ENCODE measurements at places on chromosomes 3 and 15.

DNA sequence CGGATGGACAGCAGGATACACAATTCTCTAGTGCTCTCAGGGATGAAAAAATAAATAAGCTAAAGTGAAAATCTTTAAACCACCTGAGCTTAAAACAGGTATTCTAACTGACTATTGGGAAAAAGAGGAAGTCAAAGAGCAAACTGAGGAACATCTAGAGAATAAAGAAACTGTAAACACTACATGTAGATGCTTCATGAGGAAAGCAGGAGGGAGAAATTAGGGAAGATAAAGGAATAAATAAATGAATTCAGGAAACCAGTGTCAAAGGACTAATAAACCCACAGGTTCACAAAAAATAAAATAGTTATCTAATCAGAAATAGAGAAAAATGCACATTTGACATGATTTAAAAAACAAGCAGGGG, 525 bp upstream of the MCCC1 start:
- DNase-seq, result no peak

- peak; percentile 22 for DNase-seq
These were observed 451.0 kb downstream of the MFSD1 start for GRCh38 chr3:159252772-159253384.

- no peak for DNase-seq
These were observed 122.2 kb downstream of the ANXA2 start for GRCh38 chr15:60275624-60276023.

DNA sequence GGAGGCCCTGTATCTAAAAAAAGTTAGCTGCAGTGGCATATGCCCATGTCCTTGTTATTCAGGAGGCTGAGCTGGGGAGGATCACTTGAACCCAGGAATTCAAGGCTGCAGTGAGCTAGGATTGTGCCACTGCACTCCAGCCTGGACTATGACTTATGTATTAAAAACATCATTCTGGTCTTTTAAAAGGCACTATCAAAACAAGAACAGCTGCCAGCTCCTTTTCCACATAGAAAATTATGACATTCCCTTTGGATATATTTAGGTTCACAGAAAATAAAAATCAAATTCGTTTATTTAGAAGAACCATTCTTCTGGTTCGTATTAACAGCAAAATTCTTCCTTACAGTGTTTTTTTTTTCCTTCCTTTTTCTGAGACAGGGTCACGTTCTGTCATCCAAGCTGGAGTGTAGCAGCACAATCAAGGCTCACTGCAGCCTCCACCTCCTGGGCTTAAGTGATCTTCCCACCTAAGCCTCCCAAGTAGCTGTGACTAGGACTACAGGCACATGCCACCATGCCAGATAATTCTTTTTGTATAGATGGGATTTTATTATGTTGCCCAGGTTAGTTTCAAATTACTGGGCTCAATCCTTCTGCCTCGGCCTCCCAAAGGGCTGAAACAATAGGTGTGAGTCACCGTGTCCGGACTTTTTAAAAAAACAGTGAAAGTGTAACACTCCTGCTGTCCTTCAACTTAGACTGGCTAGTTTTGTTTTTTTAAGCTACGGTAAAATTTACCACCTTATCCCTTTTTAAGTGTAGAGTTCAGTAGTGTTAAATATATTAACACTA, 13.9 kb downstream of the ICE2 start:
- no peak for DNase-seq

DNA sequence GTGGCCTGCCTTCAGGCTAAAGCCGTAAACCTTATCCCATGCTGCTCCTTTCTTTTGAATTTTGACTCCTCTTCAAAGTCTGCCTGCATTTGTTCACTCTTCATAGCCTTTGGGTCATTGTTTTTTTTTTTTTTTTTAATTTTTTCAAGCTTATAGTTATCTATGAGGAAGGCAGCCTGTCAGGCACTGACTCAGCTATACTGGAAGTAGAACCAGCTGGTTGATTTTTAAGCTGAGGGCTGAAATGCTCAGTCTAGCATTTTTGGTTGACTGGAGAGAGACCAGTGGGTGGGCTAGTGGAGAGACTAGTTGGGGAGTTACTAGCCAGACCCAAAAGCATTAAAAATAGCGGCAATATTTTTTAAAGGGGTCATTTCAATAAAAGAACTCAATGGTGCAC, 44.1 kb downstream of the C3orf20 start:
- DNase-seq, result no peak

DNA sequence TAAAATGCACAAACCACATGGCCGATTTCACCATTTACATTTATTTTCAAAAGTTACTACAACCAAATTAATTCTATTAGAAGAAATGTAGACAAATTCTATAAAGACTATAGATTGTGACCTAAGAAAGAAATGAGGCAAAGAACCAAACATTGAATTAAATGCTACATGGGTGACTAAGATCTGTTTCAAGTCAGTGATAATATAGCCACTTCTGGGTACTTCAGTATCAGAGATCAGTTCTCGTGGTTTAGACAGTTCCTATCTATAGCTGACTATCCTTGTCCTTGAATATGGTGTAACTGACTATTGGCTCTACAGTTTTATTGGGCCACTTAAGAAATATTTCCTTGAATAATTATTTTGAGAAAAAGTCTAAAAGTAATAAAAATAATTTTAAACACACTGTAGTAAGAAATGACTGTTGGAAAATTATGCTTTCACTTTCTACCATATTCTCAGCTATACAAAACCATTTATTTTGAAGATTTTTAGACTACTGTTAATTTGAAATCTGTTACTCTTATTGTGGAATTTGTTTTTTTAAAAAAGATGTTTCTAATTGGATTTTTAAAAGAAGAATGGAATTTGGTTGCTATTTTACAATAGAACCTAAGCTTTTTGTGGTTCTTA, 14.1 kb downstream of the KCNMB3 start:
- peak; percentile 30 for DNase-seq

DNA sequence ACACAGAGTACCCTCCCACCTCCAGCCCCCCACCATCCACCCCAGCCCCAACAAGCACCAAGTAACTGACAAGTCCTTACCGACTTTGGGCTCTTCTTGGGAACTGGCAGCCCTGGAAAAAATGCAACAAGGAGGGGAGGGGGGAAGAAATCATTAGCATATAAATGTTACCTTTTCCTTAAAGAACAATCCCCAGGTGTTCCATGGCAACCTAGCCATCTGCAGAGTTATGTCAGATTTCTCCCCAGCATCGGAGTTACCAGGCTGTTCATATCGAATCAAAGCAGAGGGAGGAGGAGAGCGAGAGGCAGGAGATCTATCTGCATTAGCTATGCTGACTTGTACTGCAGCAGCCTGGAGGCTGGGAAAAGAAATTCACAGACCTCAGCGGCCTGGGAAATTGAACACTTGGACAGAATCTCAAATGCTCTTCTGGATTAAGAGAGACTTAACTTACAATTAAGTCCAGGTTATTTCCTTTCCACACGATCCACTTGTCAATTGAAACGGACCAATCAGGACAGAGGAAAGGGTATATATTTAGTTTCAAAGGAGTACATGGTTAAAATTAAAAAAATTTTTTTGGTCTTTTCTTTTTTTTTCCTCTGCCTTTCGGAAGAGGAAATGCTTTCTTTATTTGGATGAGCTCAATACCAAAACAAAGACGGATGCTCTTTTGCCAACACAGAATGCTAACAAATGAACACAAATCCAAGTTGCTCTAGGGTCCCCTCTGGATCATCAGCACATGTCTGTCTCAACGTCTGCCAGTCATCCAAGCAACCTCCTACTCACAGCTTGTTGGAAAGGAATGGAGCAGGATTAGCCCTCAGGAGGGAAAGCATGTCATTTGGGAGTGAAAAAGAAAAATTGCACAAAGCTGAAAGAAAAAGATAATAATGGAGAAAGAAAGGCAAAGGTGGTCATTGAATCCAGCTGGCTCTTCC, 637.1 kb downstream of the MAGI1 start:
- no peak for DNase-seq

Data from K562 (cell line).